Muscle of arm (tissue), 14 donors: ENCODE measurements at places on chromosomes 13 and 19. TPM values are rescaled to one million over a fixed set of nuclear protein-coding genes. Genes with fewer than 3 reads are reported as not detected.

GRCh38 chr19:38527466-38528136 lies 90.2 kb downstream of the MAP4K1 start:
- no peak for DNase-seq

DNA sequence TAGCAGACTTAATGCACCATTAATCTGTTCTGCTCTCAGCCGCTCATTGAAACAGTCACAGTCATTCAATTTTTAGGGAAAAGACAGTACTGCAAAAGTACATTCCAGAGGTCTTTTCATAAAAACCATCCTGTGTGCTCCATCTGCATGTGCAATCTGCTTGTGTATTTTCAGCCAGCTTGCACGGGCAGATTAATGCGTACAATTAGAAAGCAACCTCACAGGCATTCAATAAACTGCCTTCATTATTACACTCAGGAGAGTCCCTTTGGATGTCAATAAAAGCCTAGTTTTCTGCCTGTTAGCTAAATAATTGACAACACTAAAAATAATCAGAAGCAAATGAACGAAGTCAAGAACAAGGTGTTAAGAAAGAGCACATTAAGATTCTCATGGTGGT lies 41.9 kb downstream of the EPSTI1 start:
- DNase-seq = no peak

Gene LILRA5
- polyA plus RNA-seq = 1.2 TPM

- no peak for DNase-seq
Measured at GRCh38 chr19:38663957-38664502, 16.6 kb downstream of the ACTN4 start.

DNA sequence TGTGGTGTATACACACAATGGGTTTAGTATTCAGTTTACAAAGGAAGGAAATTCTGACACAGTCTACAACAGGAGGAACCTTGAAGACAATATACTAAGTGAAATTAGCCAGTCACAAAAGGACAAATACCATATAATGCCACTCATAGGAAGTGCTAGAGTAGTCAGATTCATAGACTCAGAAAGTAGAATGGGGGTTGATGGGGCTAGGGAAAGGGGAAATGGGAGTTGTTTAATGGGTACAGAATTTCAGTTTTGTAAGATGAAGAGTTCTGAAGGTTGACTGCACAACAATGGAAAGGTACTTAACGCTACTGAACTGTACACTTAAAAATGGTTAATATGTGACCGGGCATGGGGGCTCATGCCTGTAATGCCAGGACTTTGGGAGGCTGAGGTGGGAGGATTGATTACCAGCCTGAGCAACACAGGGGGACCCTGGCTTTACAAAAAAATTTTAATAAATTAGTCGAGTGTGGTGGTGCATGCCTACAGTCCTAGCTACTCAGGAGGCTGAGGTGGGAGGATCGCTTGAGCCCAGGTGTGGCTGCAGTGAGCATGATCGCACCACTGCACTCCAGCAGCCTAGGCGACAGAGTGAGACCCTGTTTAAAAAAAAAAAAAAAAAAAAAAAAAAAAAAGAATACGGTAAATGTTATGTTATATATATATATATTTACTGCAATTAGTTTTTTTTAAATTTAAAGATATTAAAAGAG lies 45.0 kb downstream of the SLC15A1 start:
- no peak for DNase-seq

DNA sequence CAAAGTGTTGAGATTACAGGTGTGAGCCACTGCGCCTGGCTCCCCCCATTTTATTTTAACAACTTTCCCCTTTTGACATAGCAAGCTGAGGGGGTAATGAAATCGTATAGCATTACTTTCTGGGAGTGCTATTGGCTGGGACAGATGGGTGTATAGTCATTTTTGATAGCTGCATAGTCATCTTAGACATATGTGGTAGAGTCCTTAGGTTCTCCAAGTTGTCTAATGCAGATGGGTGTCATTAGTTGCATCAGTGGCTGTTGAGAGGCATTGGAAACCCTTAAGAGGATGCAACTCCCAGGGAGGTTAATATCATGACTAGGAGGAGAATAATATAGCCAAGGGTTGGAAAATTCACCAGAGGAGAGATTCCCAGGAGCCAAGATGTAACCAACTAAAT lies 28.6 kb upstream of the PNMA8B start:
- no peak for DNase-seq

Gene KLK8
- not detected for polyA plus RNA-seq

DNA sequence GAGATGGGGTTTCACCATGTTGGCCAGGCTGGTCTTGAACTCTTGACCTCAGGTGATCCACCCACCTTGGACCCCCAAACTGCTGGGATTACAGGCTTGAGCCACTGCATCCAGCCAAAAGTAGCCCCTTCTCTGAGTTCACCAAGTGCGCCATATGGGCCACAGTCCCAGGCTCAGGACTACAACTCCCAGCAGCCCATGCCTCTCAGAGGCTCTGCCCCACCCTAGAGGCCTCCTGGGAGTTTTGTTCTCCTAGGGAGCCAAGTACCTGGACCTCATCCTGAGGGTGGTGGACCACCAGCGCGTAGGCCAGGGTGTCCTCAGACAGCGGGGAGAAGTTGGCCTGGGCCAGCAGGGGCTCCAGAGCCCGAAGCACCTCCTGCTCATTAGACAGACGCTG lies 18.8 kb downstream of the TMEM143 start:
- no peak for DNase-seq

Gene GRIK5
- polyA plus RNA-seq = 6.7 TPM

Gene ACER1
- not detected for polyA plus RNA-seq

DNA sequence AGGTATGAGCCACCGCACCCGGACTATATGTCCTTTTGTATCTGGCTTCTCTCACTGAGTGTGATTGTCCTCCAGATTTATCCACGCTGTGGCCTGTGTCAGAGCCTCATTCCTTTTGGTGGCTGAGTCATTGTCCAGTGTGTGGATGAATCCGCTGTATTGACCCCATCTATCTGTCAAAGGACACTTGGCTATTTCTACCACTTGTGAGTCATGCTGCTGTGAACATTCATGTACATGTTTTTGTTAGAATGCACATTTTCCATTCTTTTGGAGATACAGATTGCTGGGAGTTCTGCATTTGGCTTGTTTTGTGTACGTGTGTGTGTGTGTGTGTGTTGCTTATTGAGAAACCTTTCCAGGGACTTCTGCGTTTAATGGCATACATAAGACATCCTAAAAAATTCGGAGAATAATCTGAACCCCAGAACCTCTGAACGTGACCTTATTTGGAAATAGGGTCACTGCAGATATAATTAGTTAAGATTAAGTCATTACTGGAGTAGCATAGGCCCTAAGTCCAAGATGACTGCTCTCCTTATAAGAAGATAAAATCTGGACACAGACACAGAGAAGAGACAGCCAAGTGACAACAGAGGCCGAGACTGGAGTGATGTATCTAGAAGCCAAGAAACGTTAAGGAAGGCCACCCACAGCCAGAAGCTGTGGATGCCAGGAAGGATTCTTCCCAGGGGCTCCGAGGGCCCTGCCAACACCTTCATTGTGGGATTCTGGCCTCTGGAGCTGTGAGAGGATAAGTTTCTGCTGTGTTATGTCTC lies 4.9 kb upstream of the GIPC3 start:
- DNase-seq = peak; percentile 31

GRCh38 chr13:32695602-32696250 lies 109.5 kb downstream of the PDS5B start:
- DNase-seq = no peak

Gene CBY2
- not detected for polyA plus RNA-seq

Gene LIG1
- polyA plus RNA-seq = 22.8 TPM

DNA sequence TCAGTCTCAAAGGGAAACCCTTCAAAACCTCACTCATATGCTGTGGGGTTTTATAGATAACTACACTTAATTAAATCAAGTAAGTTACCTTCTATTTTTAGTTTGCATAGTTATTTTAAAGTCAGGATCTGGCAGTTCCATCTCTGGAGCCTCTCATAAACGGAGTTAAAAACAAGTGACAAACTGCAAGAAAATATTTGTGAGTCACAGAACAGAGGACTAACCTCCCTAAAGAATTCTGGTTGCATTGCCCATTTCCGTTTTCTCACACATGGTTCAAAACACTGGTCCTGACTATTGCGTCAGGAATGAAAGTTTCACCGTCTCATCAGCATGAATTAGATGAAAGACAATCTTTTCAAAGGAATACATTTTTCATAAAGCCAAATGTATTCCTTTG lies 10.6 kb downstream of the RXFP2 start:
- no peak for DNase-seq

GRCh38 chr13:34201050-34201913 lies 383.3 kb downstream of the RFC3 start:
- no peak for DNase-seq

Gene VAV1
- polyA plus RNA-seq = 1.5 TPM

GRCh38 chr19:20513189-20513904 lies 52.2 kb downstream of the ZNF737 start:
- DNase-seq = no peak

DNA sequence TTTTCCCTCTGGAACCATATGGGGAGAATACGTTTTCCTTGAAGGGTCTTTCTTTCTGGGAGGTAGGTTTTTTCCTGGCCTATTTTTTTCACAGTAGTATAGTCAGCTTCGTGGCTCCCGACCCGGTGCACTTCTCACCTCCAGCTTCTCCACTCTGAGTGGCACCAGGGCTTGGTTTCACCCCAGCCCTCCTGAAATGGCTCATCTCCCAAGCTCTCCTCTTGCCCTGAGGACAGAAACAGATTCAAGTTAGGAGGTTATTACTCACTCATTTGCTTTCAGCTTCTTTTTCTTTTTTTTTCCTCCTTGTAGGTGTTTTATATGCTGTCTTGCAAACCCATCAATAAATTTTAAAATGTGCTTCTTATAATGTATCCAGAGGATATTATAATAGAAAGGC lies 199.3 kb downstream of the RFC3 start:
- DNase-seq = no peak

DNA sequence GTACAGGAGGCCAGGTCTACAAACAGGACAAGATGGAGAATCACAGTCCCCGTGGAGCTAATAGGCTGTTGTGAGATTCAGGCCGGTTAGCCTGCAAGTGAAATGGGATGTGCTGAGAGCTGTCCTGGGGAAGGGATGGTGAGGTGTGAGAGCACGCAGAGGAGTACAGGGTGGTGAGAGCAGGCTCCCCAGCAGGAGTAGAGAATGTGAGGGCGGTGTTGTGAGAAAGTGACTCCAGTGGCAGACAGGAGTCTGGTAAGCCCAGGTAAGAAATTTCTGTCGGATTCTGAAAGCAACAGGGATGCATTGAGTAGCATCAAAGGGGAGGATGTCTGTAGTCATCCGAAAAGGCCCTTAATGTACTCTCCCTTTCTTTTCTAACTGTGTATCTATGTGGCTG lies 50.7 kb upstream of the GPR183 start:
- no peak for DNase-seq

- no peak for DNase-seq
Measured at GRCh38 chr13:94984958-94985357, 272.6 kb upstream of the SOX21 start.

DNA sequence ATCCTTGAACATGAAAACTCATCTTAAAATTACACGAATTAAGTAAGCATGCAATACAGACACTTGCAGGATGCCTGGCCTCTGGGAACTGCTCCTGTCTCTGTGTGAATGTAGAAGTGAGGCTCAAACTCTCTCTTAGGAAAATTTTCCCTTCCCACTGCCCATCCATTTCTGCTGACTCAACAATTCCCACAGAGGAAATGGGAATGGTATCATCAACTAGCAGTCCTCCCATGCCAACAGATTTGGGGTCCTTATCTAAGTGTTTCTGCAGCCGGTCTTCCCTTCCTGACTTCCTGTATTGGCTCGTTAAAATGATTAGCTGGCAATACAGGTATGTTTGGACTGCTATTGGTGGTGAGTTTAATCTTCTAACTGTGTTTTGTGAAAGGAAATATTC lies 85.8 kb downstream of the DOCK9 start:
- no peak for DNase-seq

DNA sequence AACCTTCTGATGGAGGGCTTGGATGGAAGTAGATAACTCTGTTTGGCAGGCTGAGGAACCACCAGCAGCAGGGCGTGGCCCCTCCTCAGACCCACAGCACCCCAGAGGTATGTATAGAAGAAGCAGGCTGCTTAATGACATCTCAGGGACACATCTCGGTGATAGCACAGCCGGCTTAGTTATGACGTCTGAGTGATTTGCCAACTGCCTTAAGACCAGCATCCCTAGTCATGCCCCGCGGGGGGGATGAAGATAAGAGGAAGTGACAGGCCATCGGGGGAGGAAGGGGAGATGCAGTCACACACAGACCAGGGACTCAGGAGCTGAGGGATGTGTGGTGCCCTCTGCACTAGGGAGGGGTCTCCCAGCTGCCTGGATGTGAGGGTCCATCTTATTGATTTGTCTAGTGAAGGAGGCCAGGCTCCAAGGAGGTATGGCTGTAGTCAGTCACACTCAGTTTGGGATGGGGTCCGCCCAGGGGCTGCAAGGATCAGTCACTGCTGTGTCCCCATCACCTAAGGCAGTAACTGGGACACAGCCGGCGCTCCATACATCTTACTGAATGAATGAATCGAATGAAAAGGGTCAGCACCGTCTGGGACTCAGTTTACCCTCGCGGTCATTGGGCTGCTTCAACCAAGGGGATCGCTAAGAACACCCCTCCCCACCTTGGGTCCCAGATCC lies 19.2 kb upstream of the ERCC1 start:
- DNase-seq = no peak

GRCh38 chr13:107216046-107216755 lies 648.3 kb upstream of the ARGLU1 start:
- DNase-seq = no peak

GRCh38 chr13:32426191-32426989 lies 1.5 kb downstream of the N4BP2L1 start:
- DNase-seq = peak; percentile 15

Gene RDH8
- polyA plus RNA-seq = not detected

DNA sequence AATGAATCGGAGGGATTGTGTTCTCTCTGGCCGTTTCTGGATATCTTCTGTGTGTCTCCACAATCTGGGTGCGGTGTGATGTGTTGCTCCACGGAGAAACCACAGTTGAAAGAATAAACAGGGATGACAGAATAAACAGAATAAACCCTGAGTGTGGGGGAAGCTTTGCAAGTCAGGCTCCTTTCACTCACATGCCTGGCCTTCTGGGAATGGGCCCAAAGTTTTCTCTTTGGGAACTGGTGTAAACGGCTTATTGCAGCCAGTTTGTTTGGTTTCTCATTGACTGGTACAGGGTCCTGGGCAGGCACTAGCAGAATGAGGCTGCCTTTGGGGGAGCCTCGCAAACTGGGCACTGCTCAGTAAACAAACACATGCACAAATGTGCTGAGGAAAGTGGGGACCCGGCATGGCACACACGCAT lies 324.7 kb downstream of the DLEU7 start:
- no peak for DNase-seq

DNA sequence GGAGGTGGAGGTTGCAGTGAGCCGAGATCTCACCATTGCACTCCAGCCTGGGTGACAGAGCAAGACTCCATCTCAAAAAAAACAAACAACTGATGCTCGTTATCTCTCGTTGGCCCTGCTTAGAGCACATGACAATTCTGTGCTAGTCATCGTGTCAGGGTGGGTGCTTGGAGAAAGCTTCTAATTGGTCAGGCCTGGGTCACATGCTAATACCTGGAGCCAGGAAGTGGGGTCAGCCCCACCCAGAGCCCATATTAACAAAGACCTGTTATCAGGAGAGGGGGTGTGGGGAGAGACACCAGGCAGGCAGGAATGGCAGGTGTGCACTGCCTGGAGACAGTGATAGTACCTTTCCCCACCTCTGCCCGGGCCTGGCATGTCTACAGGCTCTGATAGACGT lies 84.9 kb downstream of the DPF1 start:
- DNase-seq = no peak
